H9 (cell line): ENCODE measurements at places on chromosomes 13 and 19. TPM values are rescaled to one million over a fixed set of nuclear protein-coding genes. Genes with fewer than 3 reads are reported as not detected.

The ENOX1 gene
- total RNA-seq, result 0.09 and 0.24 TPM in 2 replicates

- peaks cover 27% of the 10 kb centered on the region for H3K36me3 ChIP-seq
- DNase-seq, result no peak
- no peak overlapping the region for H3K4me3 ChIP-seq
- H3K27me3 ChIP-seq, result no peaks in the 10 kb centered on the region
- H3K27ac ChIP-seq, result no peak overlapping the region
- H3K4me1 ChIP-seq, result 0 out of 2 replicates have a peak, but pooled peaks cover 4% of the 10 kb centered on the region
Measured at GRCh38 chr19:7924241-7924640, 1.7 kb downstream of the CTXN1 start.

The CEACAM20 gene
- not detected in 2 replicates for total RNA-seq

The YJEFN3 gene
- total RNA-seq, result 15.7 and 16.6 TPM in 2 replicates

The LRRC4B gene
- total RNA-seq, result 3.7 and 3.8 TPM in 2 replicates

- H3K27ac ChIP-seq, result no peak overlapping the region
- DNase-seq, result peak; percentile 31
- peaks cover 14% of the 10 kb centered on the region; the same call in 1 of the 2 replicates for H3K4me1 ChIP-seq
- no peaks in the 10 kb centered on the region; the same call in 1 of the 2 replicates for H3K36me3 ChIP-seq
- no peak overlapping the region for H3K4me3 ChIP-seq
Measured at GRCh38 chr19:19447536-19448237, 42.2 kb downstream of the GATAD2A start.

The KLHL1 gene
- not detected in 2 replicates for total RNA-seq

DNA sequence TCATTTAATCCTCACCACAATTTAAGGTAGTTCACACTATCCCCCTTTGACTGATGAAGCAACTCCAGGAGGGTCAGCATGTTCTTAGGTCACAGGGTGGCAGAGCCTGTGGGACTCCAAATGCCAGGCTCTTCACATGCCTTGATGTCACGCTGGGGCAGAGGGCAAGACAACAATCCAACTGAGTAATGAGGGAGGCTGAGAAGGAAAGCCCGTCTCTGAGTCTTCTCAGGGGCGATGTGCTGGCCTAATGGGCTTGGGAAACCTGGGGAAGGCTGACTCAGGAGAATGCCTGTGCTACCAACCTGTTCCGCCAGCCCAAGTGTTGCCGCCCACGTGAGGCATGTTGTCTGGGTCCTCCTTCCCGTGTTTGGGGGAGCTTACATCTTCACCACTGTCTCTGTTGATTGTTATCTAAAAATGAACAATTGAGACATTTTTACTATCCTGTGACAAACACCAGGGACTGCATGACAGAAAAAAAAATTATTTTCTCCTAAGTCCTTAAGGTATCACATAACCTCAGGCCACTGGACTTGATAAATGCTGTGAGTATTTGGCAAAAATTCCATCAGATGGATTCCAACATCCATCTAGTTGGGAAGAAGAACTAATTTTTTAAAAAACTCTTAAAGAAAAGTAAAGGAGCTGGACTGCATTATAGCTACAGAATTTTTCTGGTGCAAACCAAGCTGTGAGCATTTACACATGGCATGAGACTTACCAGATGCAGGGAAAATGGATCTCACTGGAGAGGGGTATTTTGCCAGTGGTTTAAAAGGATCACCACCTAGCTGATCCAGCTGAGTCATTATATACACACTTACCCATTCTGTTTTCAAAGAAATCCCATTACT lies 157.5 kb downstream of the RGCC start:
- no peak overlapping the region for H3K27ac ChIP-seq
- no peaks in the 10 kb centered on the region for H3K27me3 ChIP-seq
- H3K36me3 ChIP-seq, result peaks cover 16% of the 10 kb centered on the region
- no peak overlapping the region for H3K4me3 ChIP-seq
- no peaks in the 10 kb centered on the region for H3K4me1 ChIP-seq

The CYP2A7 gene
- not detected in 2 replicates for total RNA-seq

The COX6B1 gene
- total RNA-seq, result 422 and 432 TPM in 2 replicates

DNA sequence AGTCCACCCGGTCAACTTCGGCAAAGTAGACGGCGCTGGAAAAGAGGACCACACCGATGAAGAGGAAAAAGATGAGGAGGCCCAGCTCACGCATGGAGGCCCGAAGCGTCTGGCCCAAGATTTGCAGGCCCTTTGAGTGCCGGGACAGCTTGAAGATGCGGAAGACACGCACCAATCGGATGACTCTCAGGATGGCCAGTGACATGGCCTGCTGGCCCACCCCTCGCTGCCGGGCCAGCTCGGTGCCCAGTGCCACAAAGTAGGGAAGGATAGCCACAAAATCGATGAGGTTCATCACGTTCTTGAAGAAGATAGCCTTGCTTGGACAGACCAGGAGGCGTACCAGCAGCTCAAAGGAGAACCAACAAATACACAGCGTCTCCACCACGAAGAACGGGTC lies 2.1 kb downstream of the KCNA7 start:
- peaks cover 4% of the 10 kb centered on the region; the same call in 2 of the 3 replicates for H3K36me3 ChIP-seq
- peaks cover 2% of the 10 kb centered on the region; the same call in 1 of the 2 replicates for H3K4me1 ChIP-seq
- no peak overlapping the region for H3K27ac ChIP-seq
- DNase-seq, result no peak
